ENCODE measurements at places on chromosomes 7 and 10.

DNA sequence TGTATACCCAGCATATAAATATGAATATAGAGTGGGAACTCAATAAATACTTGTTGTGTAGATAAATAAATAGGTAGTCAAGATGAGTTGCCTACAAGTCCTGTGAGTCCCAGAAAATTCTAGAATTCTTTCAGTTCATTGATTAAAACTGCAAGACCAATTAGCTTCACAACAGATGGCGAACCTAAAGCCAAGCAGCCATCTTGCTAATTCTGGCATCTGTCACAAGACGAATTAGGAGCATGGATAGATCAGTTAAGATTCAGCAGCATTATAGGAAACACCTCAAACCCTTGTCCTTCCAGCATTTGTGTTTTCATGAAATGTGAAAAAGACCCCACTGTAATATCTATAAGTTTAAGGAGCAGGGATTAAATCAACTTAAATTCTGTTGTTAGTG, 552.7 kb downstream of the MAGI2 start:
- no peak for DNase-seq

- DNase-seq = no peak
Observed at GRCh38 chr10:78185693-78186055, 152.0 kb downstream of the RPS24 start.

DNA sequence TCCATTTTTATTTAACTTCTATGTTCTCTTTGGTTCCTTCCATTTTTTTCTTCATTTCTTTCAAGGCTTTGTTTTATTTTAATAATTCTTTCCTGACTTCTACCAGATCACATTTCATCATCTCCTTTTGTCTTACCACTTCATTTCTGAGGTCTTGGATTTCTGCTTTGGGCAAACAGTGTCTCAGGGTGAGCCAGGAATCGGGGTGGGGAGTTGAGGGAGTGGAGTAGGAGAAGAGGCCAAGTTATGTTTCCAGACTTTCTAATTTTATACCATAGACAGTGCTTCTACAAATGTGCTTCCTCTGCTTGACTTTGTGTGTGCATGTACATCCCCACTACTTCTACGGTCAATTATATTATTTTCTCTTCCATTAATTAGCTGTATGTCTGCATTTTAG, 112.1 kb downstream of the PRKG1 start:
- no peak for DNase-seq

DNA sequence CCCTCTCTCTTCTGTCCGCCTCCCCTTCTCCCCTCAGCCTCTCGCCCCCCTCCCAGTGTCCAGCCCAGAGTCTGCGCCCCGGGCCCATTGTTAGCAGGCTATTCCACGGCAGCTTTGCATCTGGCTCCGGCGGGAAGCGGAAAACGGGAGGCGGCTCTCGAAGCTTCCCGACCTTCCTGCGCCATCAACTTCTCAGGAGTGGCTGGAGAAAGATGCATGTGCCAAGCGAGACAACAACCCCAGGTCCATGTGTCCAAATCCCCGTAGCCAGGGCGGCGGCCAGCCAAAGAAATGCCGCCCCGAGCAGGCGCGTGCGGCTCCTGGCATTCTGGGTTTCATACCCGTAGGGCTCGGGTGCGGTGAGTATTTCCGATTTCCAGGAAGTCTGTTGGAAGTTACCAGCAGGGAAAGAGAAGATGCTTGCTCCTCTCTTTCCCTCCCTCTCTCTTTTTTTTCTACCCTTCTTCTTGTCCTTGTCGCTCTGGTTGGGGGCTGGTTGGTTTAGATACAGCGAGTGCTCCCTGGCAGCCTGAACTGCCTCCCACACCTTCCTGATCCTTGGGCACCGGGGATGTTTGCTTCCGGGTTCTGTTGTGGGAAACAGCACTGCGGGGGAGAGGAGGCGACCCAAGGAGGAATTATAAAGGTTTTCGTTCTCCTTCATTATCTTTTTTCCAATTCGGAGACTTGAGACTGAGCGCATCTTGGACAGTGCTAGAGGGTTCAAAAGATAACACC, 1.2 kb upstream of the HOXA2 start:
- DNase-seq = no peak

DNA sequence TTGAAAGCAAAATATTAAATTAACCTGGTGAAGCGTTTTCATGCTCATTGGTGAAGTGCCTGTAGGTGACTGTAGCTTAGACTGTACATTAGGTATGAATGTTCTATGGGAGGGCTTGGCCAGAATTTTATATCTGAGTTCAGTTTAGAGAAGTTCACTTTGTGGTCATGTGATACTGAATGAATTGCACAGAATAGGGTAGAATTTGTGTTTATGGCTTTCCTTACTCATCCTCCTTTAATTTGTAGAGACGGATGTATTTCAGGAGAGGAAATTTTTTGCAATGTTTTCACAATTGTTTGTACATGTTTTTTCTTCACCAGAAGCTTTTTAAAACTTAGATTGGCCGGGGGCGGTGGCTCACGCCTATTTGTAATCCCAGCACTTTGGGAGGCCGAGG, 32.3 kb downstream of the REEP3 start:
- peak; percentile 44 for DNase-seq

- peak; percentile 38 for DNase-seq
Observed at GRCh38 chr10:126080879-126081411, 184.6 kb downstream of the FANK1 start.

- DNase-seq = no peak
Observed at GRCh38 chr10:30897547-30897946, 134.1 kb downstream of the ZNF438 start.

GRCh38 chr7:11077816-11078215, 104.1 kb downstream of the PHF14 start:
- DNase-seq = peak; percentile 27

- peak; percentile 38 for DNase-seq
Observed at GRCh38 chr10:18368682-18369081, 228.5 kb downstream of the CACNB2 start.

GRCh38 chr10:79441433-79441832, 4.0 kb downstream of the ZCCHC24 start:
- DNase-seq = no peak

GRCh38 chr7:47441796-47442604, 139.9 kb downstream of the TNS3 start:
- peak; percentile 78 for DNase-seq

DNA sequence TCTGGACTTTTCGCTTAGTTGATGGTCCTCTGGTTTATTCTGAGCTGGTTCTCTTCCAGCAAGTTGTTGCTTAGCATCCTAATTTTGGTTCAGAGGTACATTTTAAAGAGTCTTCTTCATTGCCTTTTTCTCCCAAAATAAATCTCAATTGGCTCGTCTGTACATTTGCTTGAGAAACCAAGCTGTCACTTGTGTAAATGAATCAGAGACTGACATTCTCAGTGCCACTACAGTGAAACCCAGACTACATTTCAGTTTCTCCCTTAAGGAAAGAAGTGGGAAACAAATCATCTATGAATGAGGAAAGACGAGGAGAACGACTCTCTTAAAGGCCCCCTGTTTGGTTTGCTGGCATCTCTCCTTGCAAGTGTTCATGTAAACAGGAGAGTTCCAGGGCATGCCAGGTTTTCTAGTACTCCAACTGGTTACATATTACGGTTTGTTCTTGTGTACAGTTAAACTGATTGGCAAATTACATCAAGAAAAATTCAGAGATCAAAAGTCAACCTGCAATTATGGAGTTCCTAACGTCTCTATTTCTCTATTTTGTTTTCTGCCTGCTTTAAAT, 654.6 kb downstream of the SH2D4B start:
- DNase-seq = no peak

GRCh38 chr10:113390896-113391295, 162.0 kb upstream of the HABP2 start:
- no peak for DNase-seq

GRCh38 chr7:142194201-142194600, 63.7 kb downstream of the PRSS58 start:
- DNase-seq = no peak

GRCh38 chr7:158816995-158817394, 12.3 kb downstream of the ESYT2 start:
- DNase-seq = no peak

- no peak for DNase-seq
Observed at GRCh38 chr10:99520847-99521764, 11.6 kb upstream of the NKX2-3 start.

GRCh38 chr10:115665549-115665948, 572.4 kb downstream of the ATRNL1 start:
- DNase-seq = no peak

- DNase-seq = peak; percentile 87
Observed at GRCh38 chr7:76358481-76359110, at the start of gene YWHAG. YWHAG (minus strand) TSS chr7:76358991; CDS start chr7:76358808, 183 bp downstream.

- no peak for DNase-seq
Observed at GRCh38 chr7:97541188-97541587, 190.7 kb upstream of the TAC1 start.

DNA sequence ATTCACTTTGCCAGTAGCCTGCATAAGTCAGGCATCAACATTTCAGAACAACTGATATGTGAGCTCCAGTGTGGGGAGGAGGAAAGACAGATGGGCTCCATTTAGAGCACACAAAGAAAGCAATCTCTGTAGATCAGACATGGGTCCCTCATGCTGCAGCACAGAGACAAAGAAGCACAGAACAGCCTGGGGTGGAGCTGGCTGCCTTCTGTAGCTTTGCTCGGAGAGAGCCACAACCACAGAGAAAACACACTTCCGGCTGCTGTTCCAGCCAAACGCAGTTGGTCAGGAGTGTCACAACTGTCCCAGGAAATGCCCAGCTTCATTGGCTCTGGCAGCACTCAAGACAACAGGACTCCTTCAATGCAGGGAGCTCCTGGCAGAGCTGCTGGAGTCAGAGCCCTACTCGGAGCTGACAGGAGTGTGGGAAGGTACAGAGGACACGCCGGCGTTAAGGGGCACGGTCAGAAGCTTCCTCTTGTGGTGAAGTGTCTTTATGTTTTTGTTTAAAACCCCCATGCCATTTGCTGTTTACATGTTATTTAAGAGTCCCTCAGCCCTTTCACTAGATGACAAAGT, 494.4 kb downstream of the TCERG1L start:
- DNase-seq = no peak

- DNase-seq = no peak
Observed at GRCh38 chr7:143256932-143257331, 6.3 kb upstream of the GSTK1 start.

DNA sequence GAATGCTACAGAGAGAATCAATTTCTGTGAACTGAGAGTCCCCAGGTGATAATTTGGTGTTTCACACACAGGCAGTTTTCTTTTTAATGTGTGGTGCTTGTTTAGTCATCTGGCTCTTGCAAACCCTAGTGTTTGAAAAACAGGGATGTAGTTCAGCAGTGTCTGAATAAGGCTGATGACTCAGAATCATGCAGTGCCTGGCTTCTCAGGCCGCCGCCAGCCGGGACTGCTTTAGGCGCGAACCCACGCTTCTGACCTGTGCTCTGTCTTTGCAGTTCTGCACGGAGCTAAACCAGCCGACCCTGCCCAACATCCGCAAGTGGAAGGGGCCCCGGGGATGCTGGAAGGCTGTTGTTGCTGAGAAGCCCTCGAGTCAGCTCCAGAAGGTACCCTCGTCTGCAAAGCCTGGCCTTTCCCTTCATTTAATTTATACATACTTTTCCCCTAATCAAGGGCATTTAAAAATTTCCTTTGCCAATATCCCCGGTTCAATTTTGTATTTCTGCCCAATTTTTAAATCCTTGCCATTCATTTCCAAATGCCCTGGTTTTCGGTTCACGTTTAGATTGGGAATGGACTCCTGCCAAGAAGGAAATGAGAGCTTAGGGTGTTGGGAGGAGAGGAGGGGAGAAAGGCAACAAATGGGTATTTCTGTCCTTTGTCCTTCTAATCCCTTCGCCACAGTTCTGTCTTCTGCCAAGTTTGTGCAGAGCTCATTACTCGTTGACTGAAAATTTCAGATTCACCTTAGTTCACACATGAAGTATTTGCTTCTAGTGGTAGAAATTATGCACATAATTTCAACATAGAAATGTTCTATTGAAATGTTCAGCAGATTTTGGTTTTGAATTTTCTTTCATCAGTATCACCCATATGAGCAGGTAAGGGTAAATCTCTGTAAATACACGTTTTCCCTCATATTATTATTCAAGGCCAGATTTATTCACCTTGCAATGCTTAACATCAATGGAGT, 108.5 kb upstream of the ANLN start:
- DNase-seq = peak; percentile 94

- DNase-seq = peak; percentile 15
Observed at GRCh38 chr7:82705517-82706260, 262.1 kb upstream of the CACNA2D1 start.

DNA sequence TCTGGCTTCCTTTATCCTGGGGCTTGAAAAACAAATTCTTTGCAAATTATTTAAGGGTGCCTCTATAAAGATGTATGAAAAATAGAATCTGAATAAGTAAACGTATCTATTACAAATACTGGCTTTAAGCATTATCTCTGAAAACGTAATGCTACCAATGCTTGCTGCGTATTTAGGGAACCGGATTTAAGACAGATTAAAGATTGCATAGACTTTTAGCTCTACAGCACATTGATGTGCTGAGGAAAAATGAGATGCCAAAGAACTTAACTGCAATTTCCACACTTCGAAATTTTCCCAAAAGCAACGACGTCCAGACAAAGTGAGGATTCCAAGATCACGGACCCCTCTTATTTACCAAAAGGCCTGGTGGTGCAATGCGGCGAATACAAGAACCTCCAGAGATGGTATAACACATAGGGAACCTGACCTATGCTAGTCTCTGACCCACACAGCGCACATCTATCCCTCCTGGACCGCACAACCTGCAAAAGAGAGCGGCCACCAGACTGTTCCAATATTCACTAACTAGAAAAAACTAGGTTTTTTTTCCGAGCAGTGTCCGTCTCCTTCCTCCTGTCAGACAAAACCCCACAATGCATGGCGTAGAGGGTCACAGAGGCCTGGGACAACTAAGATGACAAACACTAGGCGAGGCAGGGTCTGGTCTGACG, 34.3 kb upstream of the PHF14 start:
- DNase-seq = peak; percentile 16

DNA sequence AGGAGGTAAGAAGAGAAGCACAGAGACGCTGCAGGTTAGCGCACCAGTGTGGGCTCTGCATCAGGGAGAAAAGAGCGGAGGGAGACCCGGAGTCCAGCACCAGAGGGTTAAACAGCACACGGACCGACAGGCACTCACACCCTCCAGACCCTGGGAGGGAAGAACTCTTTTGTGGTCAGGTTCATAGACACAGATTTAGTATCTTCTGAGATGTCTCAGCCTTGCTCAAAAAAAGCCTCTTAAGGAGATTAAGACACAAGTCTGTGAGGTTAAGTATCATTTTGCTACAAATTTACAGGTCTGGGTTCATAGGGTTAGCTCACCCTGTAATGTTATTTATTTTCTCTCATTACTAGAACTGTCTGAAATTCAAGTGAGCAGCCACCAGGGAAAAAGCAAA, 16.8 kb upstream of the NDST2 start:
- no peak for DNase-seq

GRCh38 chr7:97401398-97401797, 283.9 kb downstream of the SDHAF3 start:
- peak; percentile 18 for DNase-seq

Measured in iris pigment epithelial cell (primary cell).